ENCODE measurements at places on chromosomes 2 and 18.

- no peak for DNase-seq
Observed at GRCh38 chr18:35683021-35683420, 101.5 kb downstream of the GALNT1 start.

DNA sequence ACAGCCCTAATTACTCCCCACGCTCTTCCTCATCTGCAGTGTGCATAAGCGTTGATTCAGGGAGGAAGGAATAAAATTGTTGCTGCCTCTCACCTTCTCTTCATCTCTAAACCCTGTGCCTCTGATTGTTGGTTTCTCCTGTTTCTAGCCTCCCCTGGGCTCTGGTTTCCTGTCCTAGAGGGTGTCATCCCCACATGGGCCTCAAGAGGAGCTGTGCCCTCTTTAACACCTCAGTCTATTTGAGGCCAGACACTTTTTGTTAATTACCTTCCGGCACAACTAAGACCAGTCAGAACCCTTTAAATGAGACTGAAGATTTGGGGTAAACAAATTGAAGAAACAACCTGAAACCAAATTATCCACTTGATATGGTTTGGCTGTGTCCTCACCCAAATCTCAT is 9.7 kb downstream of the CTAGE1 start:
- no peak for DNase-seq

GRCh38 chr2:229601396-229601795 is 113.0 kb downstream of the DNER start:
- no peak for DNase-seq

DNA sequence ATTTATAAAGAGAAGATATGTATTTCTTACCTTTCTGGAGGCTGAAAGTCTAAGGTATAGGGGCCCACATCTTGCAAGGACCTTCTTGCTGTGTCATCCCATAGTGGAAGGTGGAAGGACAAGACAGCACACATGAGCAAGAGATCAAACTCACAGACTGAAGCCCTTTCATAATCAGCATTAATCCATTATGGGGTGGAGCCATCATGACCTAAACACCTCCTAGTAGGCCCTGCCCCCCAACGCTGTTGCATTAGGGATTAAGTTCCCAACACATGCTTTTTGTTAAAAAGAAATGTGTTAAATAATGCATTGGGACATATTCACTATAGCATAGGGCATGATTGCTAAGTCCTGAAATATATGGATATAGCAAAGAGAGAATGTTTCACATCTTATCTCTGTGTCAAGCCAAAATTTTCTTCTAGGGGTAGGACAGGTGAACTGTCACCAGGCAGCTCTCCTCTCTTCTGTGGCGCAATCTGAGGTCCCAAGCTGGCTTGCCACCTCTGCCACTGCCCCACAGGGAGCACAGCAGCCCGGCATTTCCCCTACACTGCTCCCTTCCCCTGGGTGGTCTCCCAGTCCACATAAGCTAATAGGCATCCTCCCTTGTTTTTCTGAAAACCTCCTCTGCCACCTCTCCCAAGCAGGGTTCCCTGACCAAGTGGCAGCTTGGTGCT is 8.3 kb upstream of the CTIF start:
- no peak for DNase-seq

DNA sequence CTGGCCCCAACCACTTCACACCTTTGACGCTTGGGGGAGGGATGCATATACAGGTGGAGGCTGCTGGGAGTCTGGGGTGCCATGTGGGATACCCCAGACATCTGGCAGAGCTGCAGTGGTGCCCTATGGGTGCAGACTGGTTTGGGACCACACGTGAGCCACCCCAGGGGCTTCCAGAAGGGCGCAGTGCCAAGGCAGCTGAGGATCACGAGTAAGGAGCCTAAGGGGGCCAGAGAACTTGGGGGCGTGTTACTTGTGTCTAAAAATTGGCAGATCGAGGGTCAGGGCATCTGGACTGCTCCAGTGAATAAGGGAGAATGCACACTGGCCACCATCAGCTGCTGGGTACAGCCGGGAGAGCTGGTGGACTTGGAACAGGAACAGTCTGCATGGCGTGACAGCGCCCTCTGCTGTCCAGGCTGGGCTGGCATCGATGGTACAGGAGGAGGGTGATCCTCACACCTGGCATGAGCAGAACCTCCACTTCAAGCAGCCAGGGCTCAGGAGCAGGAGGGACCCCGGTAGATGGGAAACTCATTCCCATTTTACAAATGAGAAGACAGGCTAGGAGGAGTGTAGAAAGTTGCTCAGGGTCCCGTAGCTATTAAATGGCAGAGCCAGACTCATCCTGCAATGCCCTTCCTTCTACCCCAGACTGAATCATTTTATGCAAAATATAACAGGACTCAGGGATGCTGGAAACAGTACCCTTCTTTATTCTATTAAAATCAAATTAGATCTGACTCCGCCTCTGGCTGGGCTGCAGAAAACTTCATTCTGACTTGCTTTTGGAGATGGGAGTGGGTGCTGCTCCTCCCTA is 60.4 kb downstream of the ATOH8 start:
- DNase-seq, result peak; percentile 66

GRCh38 chr2:118834440-118834810 is 13.0 kb downstream of the EN1 start:
- no peak for DNase-seq

DNA sequence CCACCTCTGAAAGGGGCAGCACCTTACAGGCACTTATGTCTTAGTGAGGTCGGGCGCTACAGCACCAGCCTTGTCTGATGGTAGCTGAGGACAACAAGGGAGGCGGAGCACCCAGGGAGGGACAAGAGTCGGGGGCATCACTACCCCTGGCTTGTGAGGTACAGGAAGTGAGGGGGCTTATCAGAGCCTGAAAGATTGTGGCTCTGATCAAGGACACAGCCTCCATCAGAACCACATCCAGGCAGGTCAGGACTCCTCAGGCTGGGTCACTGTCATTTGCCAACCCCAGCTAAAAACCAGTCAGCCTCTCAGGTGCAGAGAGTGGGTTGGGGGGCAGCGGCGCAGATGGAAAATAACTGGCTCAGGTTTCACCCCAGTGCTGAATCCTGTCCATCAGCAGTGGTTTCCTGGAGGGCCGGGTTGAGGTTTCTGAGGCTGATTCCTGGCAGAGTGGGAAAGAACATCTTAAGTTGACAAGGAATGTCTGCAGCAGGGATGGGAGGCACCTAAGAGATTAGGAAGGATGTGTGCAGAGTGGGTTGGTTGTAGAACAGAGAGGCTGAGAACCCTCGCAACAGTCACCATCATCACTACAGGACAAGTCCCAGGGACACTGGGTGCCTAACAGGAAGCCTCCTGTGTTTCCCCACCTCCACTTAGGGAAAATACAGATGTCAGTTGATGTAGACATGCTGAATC is 45.3 kb downstream of the FBLN7 start:
- DNase-seq, result no peak

- no peak for DNase-seq
Observed at GRCh38 chr2:173431191-173431590, 76.5 kb downstream of the CDCA7 start.

Data from stimulated activated naive CD4-positive, alpha-beta T cell treated with Interleukin-2 at 50 U/mL for 16 hours (primary cell).